ENCODE measurements at places on chromosomes 6 and 20. TPM values are rescaled to one million over a fixed set of nuclear protein-coding genes. Genes with fewer than 3 reads are reported as not detected.

DNA sequence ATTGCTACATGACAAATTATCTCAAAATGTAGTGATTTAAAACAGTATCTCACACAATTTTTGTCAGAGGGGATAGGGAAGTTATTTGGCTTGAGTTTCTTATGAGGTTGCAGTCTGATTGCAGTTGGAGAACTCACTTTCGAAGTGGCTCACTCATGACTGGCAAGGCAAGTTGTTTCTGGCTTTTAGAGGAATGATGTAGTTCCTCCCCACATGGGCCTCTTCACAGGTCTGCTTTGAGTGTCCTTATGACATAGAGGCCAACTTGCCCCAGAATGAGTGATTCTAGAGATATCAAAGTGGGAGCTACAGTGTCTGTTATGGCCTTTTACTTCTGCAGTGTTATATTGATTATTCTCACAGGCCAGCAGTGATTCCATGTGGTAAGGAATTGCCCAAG lies 6.1 kb downstream of the DOP1A start:
- no peak for DNase-seq

DNA sequence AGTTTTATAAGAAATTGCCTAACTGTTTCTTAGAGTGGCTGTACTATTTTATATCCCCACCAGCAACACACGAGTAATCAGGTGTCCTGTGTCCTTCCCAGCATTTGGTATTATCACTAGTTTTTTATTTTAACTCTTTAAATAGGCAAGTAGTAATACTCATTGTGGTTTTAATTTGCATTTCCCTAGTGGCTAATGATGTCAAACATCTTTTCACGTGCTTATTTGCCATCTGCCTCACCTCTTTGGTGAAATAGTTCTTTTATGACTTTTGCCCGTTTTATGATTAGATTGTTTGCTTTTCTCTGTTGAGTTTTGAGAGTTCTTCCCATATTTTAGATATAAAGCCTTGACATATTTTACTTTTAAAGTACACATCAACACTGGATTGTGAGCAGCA lies 57.8 kb downstream of the GCLC start:
- no peak for DNase-seq

Gene HLA-DPA1
- not detected for total RNA-seq

Gene MYB
- total RNA-seq = 0.16 TPM
